ENCODE measurements at places on chromosomes 5 and 9.
A peak's percentile ranks its signal among the peaks of the same experiment; 100 is the strongest.

DNA sequence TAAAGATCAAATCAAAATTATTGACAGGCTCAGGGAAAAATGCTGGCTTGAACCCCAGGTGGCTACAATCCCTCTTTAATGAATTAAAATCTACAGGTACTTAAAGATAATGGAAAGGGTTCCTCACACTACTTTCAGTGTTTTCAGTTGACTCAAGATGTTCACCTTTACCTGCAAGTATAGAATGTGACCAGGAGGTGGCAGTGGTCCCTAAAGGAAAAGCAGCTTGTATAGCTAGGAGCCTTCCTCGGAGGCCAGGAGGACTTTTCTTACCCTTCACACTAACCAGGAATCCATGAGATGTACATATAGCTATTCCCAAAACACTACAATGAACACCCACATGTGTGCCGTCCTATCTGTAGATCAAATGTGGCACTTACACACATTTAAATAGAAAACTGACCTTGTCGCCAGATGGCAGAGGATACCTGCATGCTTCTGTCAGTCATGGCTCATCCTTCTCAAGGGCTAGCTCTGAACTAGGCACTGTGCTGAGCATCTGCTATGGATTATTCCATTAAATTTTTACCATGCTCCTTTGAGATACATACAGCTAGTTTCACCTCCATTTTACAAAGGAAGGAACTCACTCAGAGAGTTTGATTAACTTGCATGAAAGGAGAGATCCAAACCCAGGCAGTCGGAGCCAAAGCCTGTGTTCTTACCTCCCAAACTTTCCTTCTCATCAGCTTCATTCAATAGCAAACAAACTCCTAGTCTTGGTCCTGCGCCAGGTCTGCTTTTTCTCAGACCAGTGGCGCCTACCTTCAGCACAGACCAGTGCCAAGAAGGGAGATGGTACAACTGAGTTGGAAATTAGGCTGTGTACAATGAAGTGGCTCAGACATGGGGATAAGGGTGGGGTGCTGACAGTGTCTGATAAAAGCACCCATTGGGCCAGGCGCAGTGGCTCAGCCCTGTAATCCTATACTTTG, 24.5 kb downstream of the C9orf152 start:
- DNase-seq, result peak; percentile 9

GRCh38 chr5:12245429-12245828, 341.2 kb upstream of the CTNND2 start:
- DNase-seq, result no peak

DNA sequence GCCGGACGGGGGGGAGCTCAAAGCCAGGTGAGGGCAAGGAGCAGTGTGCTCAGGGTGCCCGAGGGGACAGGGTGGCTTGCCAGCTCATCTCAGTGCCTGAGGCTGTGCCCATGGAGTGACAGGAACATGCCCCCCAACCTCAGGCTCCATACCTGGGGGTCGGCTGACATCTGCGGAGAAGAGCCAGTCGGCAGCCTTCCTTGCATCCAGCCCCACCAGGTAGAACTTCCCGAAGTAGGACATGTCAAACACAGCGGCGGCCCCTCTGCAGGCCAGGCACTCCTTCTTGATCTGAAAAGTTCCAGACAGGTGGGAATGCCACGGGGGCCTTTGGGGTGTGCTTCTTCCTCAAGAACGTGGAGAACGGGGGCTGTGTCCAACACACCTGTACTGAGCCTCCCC, 42.1 kb downstream of the SARDH start:
- DNase-seq, result no peak

- DNase-seq, result no peak
Measured at GRCh38 chr9:13575558-13575957, 296.1 kb upstream of the MPDZ start.

GRCh38 chr5:22088517-22088916, 764.6 kb downstream of the CDH12 start:
- DNase-seq, result no peak
